Natural killer cell treated with Interleukin-12 subunit alpha and Interleukin-12 subunit beta and Interleukin-15 and Interleukin-18, amount 100 ng/mL, for 72 hours (primary cell): ENCODE measurements at places on chromosomes 3 and 15.

GRCh38 chr3:97009427-97010019 lies 195.1 kb downstream of the EPHA6 start:
- DNase-seq: no peak

DNA sequence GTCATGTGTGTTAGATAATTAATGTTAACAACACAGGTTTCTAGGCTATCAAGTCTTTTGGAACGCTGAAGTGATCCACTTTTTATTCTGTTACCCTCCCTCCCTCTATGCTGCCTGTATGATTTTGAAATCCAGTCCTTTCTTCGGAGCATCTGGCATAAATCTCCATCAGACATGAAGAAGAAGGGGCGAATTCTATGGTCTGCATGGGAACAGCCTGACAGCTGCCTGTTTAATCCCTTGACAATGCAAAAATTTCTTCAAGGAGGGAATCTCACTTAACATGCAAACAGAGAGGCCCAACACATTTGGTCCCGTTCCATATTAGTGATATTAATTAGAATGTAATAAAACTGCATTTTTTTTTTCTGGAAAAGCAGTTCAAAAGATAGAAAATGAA lies 145.2 kb downstream of the VGLL3 start:
- DNase-seq: no peak

DNA sequence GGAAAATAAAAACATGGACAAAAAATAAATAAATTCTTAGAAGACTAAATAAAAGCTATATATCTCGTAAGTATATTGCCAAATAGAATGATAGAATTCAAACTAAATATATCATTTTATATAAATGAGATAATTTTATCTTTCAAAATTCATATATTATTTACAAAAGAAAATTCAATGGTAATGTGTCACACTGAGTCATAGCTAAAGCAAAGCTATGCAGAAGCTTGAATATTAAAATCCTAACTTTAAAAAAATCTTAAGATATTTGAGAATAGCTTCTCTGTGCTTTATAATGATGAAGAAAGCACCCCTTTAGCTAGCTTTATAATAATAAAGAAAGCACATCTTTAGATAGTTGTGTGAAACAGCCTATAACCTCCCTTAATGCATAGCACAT lies 1010.8 kb downstream of the OTOL1 start:
- DNase-seq: no peak

GRCh38 chr3:196707566-196707965 lies 4.5 kb downstream of the CEP19 start:
- DNase-seq: no peak

DNA sequence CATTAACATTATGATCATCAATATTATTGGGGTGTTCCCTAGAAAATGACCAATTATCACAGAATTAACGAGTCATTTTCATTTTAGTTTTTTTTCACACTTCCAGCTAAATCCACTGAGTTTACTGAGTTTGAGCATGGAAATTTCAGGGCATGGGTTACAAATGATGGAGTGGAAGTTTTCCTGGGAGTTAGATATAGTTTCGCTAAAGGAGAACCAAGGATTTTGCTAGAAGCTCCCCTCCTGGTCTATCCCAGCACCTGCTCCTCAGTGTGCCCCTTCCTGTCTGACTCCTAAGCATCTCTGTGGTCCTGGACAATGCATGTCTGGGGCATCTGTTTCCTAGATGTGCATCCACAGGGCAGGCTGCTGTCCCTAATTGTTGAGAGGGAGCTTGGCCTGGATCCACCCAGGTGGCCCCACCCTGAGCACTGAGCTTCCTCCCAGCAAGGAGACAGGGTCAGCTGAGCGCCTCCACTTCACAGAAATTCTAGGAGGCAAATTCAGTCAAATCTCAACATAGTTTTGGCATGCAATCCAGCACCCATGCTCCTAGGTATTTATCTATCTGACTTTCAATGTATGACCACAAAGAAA lies 102.3 kb upstream of the GOLGA6L6 start:
- no peak for DNase-seq

DNA sequence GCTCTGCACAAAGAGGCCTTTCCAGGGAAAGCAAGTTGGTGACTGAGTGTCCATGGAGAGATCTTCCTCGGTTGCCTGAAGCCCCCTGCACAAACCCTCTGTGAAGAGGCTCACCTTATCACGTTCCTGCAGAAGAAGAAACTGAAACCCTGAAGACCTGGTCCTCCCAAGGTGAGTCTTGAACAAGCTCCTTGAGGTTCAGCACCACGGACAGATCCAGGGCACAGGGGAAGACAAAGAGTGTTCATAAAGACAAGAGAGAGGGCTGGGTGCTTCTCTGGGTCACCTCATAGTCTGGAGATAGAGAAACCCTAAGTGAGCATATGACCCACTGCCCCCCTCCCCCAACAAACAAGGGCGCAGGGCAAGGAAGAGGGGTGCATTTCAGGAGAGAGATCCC lies 21.7 kb upstream of the TBC1D21 start:
- DNase-seq: no peak

DNA sequence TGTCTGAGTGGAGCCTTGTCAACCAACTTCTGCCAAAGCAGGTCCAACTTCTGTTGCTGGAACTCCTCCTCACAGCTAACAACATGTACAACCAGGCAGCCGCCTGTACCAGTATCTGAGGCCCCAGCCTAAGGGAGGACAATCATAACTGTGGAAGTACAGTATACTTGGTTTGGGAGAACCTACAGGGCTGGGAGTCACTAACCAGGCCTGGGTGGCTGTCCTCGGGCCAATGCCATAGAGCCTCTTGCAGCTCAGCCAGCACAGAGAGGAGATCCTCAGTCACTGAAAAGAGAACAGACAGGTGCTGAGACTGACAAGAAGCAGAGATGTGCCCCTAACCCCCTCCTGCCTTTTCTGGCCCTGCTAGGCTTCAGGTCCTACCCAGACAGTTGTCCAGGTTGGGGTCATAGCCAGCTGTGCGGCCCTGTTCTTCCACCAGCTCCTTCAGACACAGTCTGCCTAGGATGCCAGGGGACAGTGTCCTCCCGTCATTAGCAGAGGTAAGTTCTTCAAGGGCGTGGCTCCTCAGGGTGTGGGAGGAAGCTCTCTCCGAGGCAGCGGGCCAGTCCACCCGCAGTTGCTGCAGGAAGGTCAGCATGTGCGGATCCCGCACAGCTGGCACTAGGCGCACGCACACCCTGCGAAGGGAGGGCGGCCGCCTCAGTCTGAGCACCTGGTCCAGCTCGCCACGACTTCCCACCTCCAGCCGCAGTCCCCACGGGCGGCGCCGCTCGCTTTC lies 980 bp downstream of the DALRD3 start:
- no peak for DNase-seq

DNA sequence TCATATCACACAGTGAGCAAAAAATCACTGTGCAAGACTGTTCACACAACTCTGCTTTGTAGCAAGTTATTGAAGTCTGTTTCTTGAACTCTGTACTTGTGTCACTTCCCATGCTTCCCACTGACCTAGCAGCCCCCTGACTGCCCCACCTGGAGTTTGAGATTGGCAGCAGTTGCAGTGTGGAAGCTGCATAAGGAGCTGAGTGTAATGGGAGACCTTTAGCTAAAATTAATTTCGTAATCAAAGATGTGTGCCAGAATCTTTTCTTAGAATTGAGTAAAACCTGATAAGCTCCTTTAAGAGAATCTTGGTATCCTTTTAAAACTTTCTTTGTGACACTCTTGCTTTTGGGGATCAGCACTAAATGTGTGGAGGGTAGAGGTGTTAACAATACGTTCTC lies 42.8 kb downstream of the NKIRAS1 start:
- DNase-seq: no peak

- DNase-seq: no peak
Measured at GRCh38 chr3:50278123-50278879, 586 bp upstream of the LSMEM2 start.

GRCh38 chr3:158159714-158160113 lies 49.8 kb downstream of the RSRC1 start:
- no peak for DNase-seq

DNA sequence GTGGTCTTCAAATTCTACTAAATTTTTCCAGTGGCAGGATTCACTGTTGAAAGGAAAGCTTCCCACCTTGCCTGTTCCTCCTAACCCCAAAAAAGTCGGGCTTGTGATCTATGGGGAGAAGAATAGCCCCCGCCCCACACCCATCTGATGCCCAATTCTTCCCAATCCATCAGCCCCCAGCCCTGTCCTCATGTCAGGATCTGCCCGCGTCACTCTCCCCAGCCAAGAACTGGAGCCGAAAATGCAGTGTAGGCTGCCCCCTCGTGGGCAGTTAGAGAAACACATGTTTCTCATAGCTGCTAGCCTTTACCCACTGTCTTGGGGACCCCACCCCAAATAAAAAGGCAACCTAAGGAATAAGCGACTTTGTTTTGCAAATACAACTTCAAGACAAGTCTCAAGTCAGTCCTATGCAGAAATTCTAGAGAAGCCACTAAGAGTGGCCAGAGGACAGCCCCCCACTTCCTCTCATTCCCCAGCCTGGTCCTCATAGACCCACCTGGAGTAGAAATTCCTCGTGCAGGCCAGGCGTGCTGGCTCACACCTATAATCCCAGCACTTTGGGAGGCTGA lies 13.0 kb upstream of the CSK start:
- DNase-seq: no peak

DNA sequence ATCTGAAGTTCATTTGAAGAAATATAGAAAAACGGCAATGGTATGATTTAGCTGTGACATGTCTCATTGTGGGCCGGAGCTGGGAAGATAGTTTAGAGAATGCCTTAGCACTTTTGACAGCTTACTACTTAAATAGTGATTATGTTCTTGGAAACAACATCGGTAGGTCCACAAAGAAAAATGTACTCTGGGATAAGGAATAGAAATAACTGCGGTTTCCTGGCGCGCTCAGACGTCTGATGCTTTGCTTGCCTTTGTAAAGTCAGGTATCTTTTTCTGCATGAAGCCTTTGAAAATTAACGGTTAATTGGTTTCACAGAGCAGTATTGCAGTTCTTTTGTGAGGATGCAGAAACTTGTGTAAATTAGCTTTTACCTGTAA lies 1.4 kb downstream of the USP3 start:
- DNase-seq: no peak

DNA sequence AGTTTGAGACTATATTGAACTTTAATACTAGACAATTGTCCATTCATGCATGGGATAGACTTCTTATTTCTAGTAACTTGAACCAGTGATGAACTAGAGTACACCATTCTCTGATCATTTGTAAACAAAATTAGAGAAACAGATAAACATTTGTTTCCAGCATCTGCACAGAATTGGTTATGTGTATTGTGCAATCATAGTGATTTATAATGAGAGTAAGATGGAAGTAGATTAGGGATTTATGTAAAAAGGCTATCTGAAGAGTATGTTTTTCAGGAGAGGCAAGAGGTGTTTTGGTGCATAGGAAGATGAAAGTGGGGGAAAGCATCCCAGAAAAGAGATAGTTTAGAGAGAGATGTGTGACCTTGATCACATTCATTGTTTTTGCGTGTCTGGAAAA lies 695.0 kb downstream of the SQOR start:
- DNase-seq: no peak

DNA sequence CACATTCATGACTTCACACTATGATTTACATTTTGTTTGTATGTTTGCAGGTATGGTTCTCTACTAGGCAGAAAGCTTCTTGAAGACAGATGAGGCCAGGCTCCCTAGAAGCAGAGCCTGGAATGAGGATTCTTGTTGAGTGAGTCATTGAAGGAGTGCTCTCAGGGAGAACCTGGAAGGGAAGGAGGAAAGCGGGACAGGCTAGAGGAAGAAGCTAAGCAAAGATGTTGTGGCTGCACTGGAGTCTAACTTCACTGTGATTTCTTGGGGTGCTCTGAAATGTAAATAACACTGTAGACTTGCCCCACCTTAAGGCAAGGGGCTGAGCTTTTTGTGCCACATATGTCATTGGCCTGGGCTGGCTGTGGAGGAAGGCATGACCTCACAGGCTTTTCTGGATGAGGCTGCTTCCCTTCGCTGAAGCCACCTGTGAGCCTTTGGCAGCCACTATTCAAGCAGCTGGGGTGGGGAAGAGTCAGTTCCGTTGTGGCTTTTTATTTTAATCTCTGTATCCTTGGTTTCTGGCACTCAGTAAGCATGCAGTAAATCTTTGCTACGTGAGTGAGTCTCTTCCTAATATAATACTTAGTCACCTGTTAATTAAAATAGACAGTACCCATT lies 307.3 kb downstream of the SV2B start:
- DNase-seq: no peak

DNA sequence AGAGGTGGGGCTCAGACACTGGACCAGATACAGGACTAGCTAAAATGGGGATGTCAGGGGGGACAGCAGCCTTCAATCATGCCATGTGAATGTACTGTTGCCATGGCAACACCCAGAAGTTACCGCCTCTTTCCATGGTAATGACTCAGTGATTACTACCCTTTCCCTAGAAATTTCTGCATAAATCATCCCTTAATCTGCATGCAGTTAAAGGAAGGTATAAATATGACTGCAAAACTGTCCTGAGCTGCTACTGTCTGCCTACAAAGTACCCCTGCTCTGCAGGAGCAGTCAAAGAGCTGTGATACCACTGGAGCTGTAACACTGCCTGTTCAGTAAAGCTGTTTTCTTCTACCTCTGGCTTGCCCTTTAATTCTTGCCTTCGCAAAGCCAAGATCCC lies 168.2 kb downstream of the PEAK1 start:
- no peak for DNase-seq

GRCh38 chr3:77191640-77192039 lies 151.7 kb downstream of the ROBO2 start:
- no peak for DNase-seq

GRCh38 chr15:50778086-50778485 lies 12.6 kb upstream of the SPPL2A start:
- DNase-seq: no peak

DNA sequence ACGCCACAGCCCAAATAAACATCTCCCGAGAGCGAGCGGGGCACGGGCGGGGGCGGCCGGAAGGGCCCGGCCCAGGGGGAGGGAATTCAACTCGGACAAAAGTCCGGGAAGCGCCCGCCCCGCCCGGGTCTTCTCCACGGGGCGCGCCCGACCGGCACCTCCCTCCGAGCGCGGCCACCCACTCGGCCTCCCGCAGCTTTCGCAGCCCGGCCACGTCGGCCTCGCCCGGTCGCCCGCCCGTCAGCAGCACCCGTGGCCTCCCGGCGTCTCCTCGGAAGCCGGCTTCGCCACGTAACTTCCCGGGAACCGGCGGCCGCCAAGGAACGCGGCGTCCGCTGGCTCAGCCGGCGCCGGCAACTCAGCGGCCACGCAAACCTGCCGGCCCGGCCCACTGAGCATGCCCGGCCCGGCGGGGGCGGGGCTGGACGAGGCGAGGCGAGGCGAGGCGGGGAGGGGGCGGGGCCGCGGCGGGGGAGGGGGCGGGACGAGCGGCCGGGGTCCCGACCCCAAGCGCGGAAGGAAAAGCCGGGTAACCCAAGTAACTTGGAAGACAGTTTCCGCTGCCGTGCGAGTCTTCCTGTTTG lies at the start of gene TJP1:
Gene TJP1 (minus strand): TSS at position 369 of the 584 bp plus-strand sequence. CDS start 440 bp downstream, outside the sequence.
- DNase-seq: no peak

GRCh38 chr3:9779075-9779593 lies 9.4 kb upstream of the CAMK1 start:
- DNase-seq: no peak

GRCh38 chr3:97736928-97737327 lies 27.6 kb upstream of the ARL6 start:
- no peak for DNase-seq

GRCh38 chr3:8575364-8576104 lies 69.1 kb downstream of the SSUH2 start:
- no peak for DNase-seq
